Activated gamma-delta T cell treated with anti-CD3 and anti-CD28 coated beads, Interleukin-2, amount 50 U/mL, for 16 hours (primary cell): ENCODE measurements at places on chromosomes 5 and 9.

DNA sequence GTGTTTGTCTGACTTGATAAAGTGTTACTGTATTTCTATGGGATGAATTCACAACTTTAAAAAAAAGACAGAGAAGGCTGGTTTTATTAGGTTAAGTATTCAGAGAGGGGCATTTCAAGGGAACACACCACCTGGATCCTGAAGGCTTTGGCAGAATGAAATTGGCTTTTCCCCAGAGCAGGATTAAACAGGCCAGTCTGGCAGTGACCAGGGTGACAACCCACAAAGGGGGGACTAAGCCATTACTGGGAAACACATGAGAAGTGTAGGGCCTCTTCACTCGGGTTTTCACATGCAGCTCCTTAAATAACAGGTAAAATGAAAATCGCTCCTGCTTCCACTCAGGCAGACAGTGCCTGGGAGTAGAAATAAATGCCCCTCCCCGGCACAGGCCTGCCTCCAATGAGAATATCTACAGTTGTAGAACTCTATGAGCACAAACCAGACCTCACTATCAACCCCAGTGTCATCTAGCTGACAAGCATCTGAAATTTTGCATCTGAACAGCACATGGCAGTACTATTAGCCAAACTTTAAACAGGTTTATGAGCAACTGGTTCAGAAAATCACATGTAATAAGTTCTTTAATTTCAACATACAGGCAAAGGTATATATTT lies 85.8 kb downstream of the LHFPL2 start:
- DNase-seq, result no peak

DNA sequence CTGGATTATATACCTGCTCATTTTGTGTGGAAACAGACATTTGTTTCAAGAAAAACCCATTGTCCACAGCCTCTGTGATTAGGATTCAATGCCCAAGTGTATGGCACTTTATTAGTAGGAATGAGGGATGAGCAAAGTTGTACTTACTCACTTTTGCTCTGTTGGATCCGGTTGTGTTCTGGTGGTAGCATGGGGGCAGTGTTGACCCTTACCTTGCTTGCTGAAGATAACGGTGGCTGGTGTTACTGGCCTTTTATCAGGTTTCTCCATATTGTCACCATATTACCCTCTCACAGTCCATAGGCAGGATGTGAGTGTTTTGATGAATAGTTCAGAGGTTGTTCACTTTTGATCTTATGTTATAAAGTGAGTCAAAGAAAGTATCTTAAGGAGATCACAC lies 42.7 kb upstream of the NUDT12 start:
- DNase-seq, result no peak

- DNase-seq, result no peak
Measured at GRCh38 chr9:93346231-93347112, 105.0 kb upstream of the FAM120A start.

DNA sequence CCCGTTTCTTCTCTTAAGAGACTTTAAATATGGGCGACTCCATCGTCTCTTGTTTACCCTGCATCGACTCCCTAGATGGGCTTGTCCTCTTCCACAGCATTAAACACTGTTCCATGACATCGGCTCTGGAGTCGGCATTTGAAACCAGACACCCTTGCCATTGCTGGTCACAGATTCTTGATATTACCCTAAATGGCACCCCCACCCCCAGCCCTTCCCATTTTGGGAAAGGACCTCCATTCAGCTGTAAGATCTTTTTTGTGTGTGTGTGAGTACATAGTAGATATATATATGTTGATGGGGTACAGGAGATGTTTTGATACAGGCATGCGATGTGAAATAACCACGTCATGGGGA lies 51.1 kb upstream of the SH3PXD2B start:
- no peak for DNase-seq

- DNase-seq, result no peak
Measured at GRCh38 chr9:21413624-21414023, 4.7 kb downstream of the IFNA8 start.

DNA sequence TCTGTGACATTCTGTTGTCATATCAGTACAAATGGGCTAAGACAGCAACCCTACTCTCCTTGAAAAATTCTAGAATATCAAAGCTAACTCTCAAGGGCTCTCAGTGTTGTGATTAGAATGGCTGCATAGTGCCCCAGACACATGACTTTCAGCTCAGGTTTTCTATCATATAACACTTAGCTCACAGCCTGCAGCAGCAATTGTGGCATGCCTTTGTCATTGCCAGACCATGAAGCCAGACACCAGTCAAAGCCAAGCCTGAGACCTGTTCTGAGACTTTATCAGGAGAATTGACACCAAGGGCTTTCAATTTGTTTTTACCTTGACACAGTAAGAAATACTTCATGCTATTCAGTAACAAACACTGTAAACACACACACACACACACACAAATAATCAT lies 159.0 kb upstream of the SNX2 start:
- no peak for DNase-seq

DNA sequence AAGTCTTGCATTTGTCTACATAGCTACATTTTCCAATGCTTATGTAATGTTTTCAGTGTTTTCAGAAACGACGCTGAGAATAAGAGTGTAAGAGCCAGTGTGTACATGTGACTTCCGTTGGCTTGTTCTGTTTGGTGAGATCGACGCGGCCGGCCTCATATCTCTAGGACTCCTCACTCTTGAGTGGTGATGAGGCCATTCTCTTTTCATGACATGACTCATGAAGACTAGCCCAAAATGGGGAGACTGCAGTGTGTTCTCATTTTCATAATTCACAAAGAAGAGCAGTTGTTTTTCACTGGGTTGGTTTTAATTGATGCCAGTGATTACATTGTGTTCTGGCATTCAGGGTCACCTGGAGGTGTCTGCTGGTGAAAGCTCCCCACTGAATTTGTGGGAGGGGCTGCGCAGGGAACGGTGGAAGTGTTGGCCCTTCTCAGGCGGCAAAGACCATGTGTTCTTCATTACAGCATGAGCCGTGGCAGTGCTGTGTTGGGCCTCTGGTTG lies 131.5 kb upstream of the OTULINL start:
- no peak for DNase-seq

GRCh38 chr9:107480386-107480789 lies 9.2 kb downstream of the KLF4 start:
- no peak for DNase-seq

DNA sequence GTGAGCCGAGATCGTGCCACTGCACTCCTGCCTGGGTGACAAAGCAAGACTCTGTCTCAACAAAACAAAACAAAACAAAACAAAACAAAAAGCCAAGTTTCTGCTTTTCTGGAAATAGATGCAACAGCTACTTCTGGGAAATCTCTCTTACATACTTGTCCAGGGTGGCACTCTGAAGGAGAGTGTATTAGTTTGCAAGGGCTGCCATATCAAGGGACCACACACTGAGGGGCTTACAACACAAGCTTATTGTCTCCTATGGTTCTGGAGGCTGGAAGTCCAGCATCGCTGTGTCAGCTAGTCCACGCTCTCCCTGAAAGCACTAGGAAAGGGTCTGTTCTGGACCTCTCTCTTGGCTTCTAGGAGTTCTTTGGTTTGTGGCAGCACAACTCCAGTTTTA lies 277.9 kb upstream of the WWC1 start:
- DNase-seq, result no peak

GRCh38 chr9:37914701-37915358 lies 10.9 kb upstream of the SLC25A51 start:
- no peak for DNase-seq

DNA sequence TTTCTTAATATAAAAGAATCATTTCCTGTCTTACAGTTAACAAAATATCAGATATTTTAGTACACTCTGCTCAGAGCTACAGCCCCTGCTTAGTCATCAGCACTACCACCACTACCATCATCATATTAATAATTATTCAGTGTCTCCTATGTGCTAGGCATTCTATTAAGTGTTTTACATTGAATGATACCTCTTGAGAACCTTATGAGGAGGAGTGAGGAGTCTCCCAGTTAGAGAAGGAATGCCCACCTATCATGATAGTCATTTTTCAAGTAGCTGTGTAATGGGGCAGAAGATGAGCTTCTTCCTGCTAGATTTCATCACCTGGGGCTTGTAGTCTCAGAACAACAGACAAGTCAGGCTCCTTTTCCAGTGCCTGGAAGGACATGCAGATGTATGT lies 238.0 kb downstream of the TRIM32 start:
- DNase-seq, result no peak

- no peak for DNase-seq
Measured at GRCh38 chr9:95090023-95090791, 227.3 kb downstream of the FANCC start.

DNA sequence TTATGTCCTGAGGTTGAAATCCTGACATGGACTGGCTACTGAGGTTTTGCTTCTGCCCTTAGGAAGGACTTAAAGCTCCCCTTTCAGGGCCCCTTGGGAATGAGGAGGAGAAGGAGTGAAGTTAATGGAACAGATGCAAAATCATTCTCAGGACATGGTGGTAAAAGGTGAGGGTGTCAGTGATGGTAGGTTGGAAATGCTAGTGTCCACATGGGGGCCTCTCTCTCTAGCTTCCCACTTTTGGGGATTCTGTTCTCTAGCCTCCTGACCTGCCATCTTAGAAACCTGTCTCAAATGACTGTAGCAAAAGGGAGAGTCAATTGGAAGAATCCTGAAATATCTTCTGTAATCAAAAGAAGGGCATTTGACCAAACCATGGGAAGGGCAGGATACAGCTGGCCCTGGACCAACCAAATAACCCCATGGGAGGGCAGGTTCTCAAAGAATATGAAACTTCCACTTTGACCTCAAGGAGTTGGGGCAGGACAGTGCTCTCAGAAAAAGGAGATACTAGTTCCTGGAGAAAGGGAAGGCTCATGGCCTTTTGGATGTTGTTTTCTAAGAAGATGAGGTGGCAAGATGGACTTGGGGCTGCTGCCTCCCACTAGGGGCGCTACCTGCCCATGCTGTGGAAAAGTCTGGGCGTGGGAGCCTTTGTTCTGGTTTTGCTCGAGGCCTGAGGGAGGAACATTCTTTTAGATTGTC lies 21.2 kb upstream of the MLANA start:
- DNase-seq, result no peak

DNA sequence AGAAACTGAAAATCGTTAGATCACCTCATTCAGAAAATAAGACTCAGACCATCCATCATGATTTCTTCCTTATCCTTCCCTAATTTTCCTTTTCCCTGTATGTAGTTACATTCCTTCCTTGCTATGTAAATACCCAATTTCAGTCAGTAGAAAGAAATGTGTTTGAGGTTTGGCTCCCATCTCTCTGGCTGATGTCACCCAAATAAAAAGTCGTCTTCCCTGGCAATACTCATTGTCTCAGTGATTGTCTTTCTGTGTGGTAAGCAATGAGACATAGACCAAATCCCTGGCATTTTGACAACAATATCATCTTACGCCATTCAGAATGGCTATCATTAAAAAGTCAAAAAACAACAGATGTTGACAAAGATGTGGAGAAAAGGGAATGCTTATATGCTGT lies 303.9 kb upstream of the EDIL3 start:
- DNase-seq, result no peak

DNA sequence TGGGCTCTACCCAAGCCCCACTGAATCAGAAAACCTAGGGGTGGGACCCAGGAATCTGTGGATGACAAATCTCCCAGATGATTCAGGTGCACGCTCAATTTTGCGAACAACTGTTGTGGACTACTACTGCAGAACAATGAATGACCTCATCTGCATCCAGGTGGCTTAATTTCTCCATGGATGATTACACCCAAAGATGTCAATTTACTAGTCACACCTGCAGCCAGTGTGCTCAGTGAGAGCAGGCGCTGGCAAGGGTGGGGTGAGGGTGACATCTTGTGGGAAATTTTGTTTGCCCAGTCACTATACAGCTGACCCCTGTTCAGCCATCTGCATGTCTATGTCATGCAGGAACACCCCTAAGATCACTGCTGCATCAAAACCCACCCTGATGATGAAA lies 118.2 kb downstream of the ENTREP1 start:
- DNase-seq, result no peak

DNA sequence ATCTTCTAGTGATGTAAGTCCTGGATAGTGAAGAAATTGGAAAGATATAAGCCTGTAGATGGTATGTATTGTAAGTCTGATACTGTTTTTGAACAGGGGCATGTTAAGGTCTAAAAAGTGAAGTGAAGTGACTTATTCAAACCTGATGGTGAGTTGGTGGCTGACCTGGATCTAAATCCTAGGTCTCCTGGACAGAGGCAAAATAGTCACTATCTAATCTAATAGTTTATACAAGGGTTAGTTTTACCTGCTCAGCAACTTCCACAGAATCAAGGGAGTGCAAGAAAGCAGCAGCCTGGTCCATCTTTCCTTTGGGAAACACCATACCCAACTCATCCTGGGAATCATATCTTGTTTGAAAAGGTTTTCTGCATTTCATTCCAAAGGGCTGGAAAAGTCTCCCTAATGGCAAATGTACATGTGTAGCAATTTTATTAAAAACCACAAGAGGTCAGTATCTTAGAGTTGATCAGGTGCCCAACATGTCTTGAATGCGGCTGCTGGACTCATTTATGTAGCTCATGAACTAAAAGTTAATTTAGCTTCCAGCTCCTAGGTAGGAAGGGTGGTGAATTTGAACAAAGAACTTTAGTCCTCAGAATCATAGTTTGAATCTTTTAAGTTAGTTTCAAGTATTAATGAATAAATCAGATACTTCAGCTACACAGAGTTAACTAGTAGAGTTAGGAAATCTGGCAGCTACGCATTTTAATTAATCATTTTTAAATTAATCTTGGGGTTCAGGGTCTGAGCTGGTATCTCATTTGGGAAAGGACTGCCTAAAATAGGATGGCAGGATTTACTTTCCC lies 26.0 kb downstream of the SKP2 start:
- DNase-seq, result no peak

GRCh38 chr9:86838519-86839497 lies 108.5 kb downstream of the GAS1 start:
- no peak for DNase-seq

DNA sequence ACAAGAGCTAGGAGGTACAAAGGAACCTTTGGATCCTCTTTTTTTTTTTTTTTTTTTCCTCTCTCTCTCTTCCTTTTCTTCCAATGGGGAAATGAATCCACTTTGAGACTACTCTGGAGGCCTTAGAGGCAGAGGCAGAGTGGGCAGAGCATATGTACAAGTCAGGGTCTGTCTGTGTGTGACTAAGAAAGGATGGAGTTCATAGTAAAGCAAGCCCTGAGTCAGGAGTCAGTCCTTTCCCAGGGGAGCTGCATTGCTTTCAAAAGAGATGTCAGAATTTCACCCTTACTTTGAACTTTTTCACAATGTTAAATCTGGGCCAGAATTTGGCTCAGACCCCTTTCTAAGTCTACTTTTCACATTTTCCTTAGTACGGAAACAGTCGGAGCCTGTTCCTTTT lies 792.4 kb upstream of the C9orf72 start:
- no peak for DNase-seq

DNA sequence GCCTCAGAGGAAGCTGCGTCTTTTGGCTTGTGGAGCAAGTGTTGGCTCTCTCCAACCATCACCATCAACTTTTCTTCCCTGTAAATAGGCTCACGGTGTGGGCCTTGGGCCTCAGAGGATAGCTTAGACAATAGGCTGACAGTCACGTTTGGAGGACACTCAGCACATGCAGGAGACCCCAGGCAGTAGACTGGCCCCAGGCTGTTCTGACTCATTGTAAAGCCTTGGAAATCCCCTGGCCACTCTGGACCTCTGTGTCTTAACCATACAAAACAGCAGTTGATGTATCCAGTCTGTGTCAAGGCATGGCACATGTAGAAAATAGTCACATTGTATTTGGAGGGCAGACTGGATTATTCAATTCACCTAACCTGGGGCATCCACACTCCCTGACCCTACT lies 18.6 kb downstream of the CD74 start:
- DNase-seq, result no peak
